Fibroblast of pulmonary artery (primary cell): ENCODE measurements at places on chromosomes 12 and 14.

DNA sequence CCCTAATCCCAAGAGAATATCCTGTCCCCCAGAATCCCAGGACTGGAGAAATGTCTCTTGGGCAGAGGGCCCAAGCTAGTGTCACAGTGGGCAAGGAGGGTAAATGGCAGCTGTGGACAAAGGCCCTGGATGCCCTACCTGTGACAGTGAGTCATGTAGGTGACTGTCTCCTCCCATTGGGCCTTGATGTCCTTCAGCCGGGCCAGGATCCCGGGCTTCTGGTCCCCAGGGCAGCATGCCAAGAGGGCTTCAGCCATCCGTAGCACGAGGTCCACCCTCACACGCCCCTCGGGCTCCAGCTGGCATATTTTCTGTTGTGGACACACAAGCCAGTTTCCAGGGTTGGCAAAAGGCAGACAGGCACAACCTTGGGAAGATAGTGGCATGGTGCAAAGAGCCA, 48.8 kb downstream of the SYNE3 start:
- no peak for DNase-seq

GRCh38 chr12:72031066-72031465, 92.4 kb downstream of the TPH2 start:
- DNase-seq, result no peak

- no peak for DNase-seq
These were observed 26.1 kb downstream of the DDX24 start for GRCh38 chr14:94054936-94055335.

DNA sequence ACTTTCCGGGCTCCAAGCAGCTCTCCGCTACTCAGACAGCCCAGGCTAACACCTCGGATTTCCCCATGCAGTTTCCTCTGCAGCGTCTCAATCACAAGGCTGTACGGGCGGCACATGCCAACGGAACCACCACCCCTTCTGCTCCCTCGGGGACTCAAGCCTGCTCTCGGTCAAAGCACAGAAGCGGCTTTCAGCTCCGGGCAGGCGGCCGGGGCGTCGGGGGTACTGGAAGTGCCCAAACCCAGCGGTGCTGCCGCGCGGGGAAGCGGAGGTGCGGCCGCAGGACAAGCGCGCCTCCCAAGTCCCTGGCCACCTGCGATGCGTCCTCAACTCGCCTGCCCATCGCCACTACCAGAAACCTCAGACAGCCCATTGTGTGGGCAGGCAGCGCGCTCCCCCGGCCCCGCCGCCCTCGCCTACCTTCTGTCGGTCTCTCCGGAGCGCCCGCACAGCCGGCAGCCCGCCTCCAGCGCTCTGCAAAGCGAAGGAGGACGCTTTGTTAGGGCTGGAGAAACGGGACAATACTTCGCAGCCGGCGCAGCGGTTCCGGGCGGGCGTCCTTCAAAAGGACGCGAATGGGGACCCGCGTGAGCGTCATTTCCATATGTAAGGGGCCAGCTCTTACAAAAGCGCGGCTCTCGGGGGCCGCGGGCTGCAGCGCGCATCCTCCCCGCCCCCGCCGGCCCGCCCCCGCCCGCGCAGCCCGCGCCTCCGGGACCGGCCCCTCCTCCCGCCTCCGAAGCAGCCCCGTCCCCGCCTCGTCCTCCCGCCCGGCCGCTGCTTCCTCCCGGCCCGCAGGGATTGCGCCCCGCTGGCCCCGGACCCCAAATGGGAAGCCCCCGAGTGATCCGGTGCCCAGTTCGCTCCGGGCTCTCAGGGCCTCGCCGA, 674 bp downstream of the NIN start:
- DNase-seq, result peak; percentile 40

- no peak for DNase-seq
These were observed 63.1 kb downstream of the A2M start for GRCh38 chr12:9052610-9053009.

GRCh38 chr12:46351886-46352650, 20.5 kb downstream of the SLC38A2 start:
- DNase-seq, result no peak

DNA sequence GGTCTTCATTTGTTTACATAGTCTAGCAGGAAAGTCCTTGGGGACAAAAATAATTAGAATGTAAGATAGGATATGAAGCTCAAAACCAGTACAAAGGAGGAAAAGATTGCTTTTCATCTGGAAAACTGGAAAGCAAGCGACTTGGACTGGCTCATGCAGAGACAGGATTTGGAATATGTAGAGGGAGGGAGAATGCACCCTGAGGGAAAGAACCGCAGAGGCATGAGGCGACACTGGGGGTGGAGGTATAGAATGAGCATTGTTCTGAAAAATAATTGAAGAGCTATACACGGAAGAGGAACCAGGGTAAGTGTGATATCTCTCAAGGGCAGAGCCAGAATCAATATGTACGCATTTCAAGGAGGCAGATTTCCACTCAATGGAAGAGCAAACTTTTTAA, 85.5 kb downstream of the PLEKHG3 start:
- no peak for DNase-seq

- peak; percentile 61 for DNase-seq
These were observed 21.1 kb upstream of the CERS5 start for GRCh38 chr12:50188241-50188781.

DNA sequence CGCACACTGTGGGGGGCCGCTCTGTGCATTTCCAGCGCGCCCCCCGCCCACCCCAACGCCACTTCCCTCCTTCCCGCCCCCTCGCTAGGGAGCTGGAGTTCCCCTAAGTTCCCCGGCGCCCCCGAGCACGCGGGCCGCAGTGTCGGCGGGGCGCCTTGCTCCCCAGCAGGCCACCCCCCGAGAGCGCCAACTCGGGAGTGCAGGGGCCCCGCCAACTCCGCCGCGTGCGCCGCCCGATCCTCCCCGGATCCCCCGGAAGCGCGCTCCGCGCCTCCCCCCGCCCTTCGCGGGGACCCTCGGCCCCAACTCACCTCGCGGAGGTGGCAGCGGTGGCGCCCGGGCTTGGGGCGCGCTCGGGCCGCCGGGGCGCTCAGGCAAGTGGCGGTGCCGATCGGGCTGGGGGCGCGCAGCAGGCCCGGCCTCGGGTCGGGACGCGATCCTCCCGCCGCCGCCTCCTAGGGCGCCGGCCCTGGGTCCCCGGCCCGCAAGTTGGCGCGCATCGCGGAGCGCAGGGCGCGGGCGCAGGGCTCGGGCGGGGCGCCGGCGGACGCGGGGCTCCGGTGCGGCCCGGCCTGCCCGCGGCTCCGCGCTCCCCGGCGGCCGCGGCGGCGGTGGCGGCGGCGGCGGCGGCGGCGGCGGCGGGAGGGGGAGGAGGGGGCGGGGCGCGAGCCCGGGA, at the start of gene NCOR2:
Gene NCOR2 (minus strand): TSS at position 616 of the 676 bp plus-strand sequence. CDS start 72,361 bp downstream, outside the sequence.
- no peak for DNase-seq

DNA sequence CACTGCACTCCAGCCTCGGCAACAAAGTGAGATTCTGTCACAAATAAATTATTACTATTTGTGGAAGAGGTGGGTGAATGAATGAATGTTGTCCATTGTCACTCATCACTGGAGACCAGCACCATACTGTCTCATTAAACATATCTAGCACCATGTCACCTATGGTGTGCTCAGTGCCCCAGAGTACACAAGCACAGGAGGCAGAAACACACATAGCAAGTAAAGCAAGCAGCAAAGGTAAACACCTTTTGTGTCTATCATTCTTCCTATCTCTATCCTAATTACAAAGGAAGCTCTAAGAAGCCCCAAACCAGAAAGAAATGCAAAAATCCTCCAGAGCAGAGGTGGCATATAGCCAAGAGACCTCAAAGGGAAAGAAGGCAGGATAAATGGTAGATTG, 9.2 kb downstream of the ERO1A start:
- DNase-seq, result no peak

DNA sequence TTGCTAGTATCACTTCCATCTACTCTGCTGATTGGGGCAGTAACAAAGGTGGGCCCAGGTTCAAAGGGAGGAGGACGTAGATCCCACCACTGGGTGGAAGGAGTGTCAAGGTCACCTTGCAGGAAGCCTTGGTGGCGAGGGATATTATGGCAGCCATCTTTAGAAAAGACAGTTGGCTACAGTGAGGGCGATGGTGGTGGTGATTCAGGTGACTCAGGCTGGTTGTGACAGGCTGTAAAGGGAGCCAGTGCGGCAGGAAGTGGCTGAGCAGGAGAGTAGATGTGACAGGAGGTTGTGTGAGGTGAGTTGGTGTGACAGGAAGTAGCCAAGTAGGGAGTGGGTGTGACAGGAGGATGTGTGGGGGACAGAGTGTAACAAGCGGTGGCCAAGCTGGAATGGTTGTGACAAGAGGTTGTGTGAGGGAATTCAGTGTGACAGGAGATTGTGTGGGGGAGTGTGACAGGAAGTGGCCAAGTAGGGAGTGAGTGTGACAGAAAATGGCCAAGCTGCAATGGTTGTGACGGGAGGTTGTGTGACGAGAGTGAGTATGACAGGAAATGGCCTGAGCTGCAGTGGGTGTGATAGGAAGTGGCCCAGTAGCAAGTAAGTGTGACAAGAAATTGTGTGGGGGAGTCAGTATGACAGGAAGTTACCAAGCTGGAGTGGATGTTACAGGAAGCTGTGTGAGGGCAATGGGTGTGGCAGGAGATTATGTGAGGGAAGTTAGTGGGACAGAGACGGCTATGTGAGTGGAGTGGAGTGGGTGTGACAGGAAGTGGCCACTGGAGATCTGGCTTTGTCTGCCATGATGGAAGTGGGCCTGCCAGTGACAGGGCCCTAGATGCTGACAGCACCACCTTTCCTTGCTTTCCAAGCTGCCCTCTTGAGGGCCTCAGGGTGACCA, 136.5 kb upstream of the MYL2 start:
- no peak for DNase-seq

DNA sequence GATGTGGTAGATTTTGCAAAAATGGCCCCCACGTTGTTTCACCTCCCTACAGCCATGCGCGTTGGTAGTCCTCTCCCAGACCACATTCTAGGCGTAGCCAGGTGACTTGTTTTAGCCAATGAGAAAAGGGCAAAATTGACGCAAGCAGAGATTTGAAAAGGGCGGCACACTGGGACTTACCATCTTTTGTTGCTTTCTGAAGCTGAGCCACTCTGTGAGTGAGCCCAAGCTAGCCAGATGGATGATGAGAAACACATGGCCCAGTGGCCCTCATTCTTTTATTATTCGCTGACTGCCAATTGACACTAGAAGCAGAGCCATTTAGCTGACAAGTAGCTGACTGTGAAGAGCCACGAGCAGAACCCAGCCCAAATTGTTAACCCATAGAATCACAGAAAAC, 142.0 kb upstream of the GZMB start:
- no peak for DNase-seq

DNA sequence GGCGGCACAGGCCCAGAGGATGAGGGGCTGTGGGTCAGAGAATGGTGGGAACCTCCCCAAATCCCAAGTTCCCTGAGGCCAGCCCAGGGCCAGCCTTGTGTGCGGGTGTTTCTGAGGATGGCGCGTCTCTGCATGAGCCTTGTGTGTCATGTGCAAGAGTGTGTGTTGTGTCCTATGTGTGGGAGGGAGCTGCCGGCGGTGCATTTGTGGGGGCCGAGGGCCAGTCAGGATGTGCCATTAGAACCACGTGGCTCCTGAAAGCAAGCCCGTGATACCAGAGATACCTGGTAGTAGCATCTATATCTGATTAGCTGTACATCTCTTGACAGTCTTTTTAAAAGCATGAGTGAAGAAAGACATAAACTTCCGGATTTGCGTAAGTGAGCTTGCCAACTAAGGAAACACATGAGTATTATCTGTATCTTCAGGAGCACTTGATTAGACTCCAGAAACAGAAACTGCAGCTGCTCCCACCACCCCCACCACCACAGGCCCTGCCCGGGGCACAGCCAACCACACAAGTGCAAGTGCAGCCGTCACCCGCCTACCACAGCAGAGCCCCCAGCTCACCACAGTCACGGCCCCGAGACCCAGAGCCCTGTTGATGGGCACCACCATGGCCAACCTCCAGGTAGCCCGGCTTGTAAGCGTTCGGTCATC, 19.2 kb downstream of the DDX51 start:
- DNase-seq, result no peak

GRCh38 chr12:129184127-129184928, 331.1 kb downstream of the GLT1D1 start:
- no peak for DNase-seq

DNA sequence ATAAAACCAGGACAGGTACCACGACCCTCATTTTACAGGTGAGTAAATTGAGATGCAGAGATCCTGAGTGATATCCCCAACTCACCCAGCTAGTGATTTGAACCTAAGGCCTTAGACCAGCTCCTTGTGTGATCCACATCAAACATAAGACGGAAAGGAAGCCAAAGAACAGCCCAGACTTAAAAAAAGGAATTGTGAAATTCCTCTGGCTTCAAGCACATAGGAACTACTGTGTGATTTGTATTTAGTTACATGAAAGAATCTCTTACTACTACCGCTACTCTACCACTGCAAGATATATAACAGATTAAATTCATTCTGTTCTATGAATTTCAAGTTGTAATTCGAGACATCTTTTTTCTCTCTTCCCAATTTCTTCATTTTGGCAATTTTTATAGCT, 10.5 kb downstream of the E2F7 start:
- peak; percentile 13 for DNase-seq

DNA sequence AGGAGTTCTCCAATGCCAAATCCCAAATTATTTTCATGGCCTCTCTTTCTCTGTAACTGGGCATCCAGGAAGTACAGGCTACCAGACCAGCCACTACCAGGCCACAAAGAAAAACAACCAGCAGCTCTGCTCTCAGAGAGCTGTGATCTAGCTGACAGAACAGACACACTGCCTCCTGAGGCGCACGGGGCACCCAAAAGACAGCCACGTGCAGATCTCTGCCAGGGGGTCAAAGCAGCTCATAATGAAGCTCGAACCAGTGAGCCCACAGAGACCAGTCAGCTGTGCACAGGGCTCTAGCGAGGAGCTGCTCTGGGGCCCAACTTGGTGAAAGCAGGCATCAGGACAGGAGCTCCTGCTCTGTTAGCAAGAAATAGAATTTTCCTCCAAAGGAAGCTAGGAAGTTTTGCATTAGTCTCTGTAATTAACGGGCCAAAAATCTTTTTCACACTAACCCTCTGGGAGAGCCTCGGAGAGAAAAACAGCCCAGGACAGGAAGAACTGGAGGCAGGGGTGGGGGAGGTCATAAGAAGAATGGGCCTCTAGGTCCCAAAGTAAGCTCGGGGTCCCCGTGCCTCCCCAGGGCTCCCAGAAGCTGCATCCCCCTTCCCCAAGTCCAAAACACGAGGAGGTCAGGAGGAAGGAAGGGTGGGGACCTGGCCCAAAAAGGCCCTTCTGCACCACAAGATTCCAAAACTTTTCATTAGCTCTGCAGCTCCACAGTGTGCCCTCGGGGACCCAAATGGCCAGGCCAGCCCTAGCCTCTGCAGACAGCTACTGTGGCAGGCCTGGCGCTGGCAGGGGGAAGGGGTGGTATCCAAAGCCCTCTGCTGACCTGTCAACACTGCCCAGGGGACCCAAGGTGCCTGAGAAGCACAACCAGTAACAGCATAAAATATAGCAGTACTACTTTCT, 30.2 kb downstream of the ACTN1 start:
- DNase-seq, result no peak

- no peak for DNase-seq
These were observed 636 bp downstream of the DUSP6 start for GRCh38 chr12:89351489-89352241.

- no peak for DNase-seq
These were observed 36.1 kb downstream of the NCOR2 start for GRCh38 chr12:124531281-124531745.

GRCh38 chr12:62844915-62845314, 90.0 kb downstream of the PPM1H start:
- DNase-seq, result no peak
